ENCODE measurements at places on chromosomes 12 and 14. TPM values are rescaled to one million over a fixed set of nuclear protein-coding genes. Genes with fewer than 3 reads are reported as not detected.

DCAF4 gene
- total RNA-seq, result 23.2 TPM

TRHDE gene
- not detected for total RNA-seq

MIP gene
- total RNA-seq, result 0.24 TPM

- DNase-seq, result no peak
Observed at GRCh38 chr12:107485731-107486130, 199.9 kb upstream of the PWP1 start.

MFAP5 gene
- total RNA-seq, result 136 TPM

GRCh38 chr12:51687177-51687576, 96.1 kb downstream of the SCN8A start:
- no peak for DNase-seq

DNA sequence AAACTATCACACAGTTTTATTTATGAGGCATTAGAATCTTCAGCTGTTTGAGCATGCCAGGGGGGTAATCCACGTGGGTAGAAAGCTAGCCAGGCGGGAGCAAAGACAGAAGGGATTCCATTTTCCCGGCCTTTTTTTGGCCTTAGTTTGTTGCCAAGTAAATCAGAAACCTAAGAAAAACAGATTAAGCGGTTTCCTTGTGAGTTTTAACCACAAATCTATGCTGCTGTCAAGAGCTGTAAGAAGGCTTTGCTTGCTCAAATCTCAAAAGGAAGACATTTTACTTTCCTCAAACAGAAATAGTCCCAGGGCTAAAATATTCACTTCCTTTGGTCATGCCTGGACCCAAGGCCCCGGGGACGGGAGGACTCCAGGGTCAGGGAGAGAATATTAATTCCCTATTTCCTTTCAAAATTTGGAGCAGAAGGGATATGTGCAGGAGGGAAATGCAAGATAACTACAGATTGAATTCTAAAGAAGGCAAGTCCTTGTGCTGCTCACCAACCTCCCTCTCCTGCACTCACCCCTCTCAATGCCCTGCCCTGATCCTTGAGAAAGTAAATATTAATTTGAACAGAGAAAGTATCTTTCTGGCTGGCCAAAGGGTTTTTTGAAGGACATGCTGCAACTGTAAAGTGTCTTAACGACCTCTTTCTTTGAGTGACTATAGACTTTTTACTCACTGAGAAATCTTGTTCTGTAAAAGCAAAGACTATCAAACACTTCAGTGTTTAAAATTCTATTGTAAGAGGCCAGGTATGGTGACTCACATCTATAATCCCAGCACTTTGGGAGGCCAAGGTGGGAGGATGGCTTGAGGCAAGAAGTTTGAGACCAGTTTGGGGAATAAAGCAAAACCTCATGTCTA, 75.7 kb downstream of the HSD17B6 start:
- peak; percentile 68 for DNase-seq

GRCh38 chr12:117710121-117710520, 258.7 kb downstream of the KSR2 start:
- no peak for DNase-seq

- no peak for DNase-seq
Observed at GRCh38 chr12:124581307-124582107, 14.1 kb upstream of the NCOR2 start.

DNA sequence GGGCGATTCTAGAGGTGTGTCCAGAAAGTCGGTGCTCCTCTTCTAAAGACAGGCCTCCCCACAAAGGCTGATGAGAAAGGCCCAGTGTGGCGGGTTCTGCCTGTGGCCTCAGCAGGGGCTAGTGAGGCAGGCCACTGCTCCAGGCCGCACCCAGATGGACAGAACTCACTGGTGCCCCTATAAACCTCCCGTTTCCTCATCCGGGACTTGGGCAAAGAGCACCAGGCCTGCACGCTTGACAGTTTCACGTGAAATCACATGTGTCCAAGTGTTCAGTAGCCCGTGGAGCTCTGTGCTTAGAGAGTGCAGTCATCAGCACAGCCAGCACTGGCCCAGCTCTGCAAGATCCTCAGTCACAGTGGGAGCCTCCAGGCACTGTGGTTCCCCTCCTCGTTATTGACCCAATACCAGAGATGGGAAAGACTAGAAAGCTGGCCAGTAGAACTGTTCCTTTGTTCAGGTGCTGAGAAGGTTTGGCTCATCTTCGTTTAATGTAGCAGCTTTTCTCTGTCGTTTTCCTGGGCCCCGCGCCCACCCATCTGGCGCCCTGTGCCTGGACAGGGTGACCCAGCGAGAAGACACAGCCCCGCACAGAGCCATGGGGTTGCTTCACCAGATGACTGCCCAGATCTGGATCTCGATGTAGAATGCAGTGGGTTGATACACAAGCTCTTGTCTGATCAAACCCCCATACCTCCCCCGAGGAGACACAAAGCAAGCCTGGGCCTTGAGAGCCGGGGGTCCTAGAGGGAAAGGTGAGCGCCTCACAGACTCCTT, 26.3 kb downstream of the IL31 start:
- DNase-seq, result no peak

GRCh38 chr14:75242546-75243273, 35.9 kb upstream of the FOS start:
- DNase-seq, result peak; percentile 99

DNA sequence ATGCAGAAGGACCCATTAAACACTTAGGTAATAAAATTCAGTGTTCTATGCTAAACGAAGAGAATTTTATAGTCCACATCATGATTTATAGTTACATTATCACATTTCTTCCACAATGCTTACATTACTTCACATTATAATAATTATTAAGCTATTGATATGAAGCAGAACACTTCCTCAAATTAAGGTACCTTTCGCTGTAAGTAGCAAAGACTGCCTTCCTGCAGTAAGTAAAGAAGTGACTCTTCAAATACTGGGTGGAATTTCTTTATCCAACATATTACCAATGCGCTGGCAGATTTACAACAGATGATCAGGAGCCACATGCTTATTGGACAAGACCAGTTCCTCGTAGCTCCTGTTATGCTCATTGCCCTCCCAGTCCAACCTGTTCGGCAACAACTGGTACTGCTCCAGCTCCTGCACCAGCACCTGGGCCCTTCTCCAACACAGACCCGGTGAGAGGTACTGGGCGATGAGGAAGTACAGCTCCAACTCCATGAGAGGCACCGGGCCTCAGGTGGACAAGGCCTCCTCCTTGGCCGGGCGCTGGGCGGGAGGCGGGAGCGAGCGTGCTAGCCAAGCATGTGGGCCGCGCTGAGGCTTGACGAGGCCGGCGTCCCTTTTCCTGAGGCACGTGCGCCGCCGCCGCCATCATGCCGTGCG, 210.7 kb upstream of the ATP2B1 start:
- no peak for DNase-seq

DNA sequence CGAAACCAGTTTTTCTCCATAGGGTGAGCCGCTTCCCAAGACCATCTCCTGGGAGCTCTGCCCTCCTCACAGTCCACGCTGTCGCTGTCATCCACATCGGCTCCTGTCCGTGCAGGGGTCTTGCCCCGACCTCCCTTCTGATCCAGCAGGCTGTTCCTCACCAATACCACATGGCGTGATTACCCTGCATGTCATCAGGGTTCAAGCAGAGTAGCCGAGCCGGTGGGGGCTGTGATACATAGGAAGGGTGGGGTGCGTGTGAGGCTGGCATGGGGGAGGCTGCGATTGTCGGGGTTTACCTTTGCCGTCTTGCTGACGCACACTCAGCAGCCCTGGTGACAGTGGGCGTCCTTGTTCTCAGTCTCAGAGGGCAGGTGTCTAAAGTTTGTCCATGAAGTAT, 17.0 kb downstream of the TEDC1 start:
- DNase-seq, result no peak

DLK1 gene
- not detected for total RNA-seq

GLT8D2 gene
- 17.9 TPM for total RNA-seq

DNA sequence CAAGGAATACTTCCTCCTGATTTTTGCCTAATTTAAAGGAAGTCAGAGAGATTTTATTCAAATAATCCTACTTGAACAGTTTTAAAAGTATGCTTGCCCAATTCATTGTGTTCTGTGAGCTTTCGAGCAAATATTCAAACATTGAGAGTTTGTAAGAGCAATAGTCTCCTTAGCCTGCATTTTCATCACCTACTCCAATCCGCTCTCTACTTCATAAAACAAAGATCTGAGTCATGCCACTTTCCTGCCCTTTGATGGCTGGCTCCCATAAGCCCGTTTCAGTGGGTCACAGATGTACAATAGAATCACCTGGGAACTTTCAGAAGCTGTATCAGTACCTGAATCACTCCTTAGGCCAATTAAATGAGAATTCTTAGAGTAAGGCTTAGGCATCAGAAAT, 319.2 kb downstream of the PDZRN4 start:
- no peak for DNase-seq

All from myocyte (in vitro differentiated cells).